Ovary (tissue), 10 donors: ENCODE measurements at places on chromosomes 7 and 10. TPM values are rescaled to one million over a fixed set of nuclear protein-coding genes. Genes with fewer than 3 reads are reported as not detected.

The OR9A4 gene
- not detected for polyA plus RNA-seq

The MAD1L1 gene
- polyA plus RNA-seq, result 5.9 TPM

The DPP6 gene
- 2.8 TPM for polyA plus RNA-seq

The CFAP46 gene
- 0.50 TPM for polyA plus RNA-seq

The ANKRD61 gene
- 0.15 TPM for polyA plus RNA-seq

The SPAG6 gene
- 0.23 TPM for polyA plus RNA-seq

DNA sequence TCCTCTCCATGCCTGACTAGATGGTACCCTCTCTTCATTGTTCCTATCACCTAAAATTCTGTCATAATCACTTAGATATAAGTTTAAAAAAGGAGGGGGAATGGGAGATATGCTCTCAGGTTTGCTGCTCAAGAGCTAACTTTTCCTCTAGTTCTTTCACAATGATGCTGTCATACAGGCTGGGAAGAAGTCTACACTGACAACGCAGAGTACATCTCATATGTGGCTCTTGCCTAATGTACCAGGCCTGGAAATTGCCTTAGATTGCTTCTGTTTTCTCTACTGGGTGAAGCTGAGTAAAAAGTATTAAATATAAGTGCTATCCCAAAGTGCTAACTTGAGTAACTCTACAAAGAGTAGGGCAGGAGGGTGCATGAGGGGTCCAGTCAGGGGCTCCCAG lies 43.8 kb upstream of the BET1 start:
- no peaks in the 10 kb centered on the region for H3K27me3 ChIP-seq
- no peaks in the 10 kb centered on the region for H3K4me1 ChIP-seq
- DNase-seq, result no peak
- no peaks in the 10 kb centered on the region for H3K36me3 ChIP-seq

GRCh38 chr7:79922894-79923293 lies 211.7 kb upstream of the GNAI1 start:
- H3K36me3 ChIP-seq, result no peaks in the 10 kb centered on the region
- no peak overlapping the region for H3K27ac ChIP-seq
- no peak overlapping the region for H3K4me3 ChIP-seq

GRCh38 chr10:48708144-48708543 lies 23.5 kb downstream of the WDFY4 start:
- H3K27ac ChIP-seq, result no peak overlapping the region
- DNase-seq, result no peak
- H3K27me3 ChIP-seq, result no peaks in the 10 kb centered on the region
- H3K4me3 ChIP-seq, result no peak overlapping the region
- no peaks in the 10 kb centered on the region for H3K36me3 ChIP-seq
